Common myeloid progenitor, CD34-positive (primary cell): ENCODE measurements at places on chromosomes 3 and 15.

- no peak overlapping the region for H3K27ac ChIP-seq
- peaks cover 22% of the 10 kb centered on the region for H3K36me3 ChIP-seq
- no peak overlapping the region for H3K4me3 ChIP-seq
- no peaks in the 10 kb centered on the region for H3K4me1 ChIP-seq
- DNase-seq = no peak
Observed at GRCh38 chr15:85741662-85742061, 53.1 kb downstream of the KLHL25 start.

- no peaks in the 10 kb centered on the region for H3K4me1 ChIP-seq
- peaks cover 99% of the 10 kb centered on the region for H3K36me3 ChIP-seq
- no peak overlapping the region for H3K4me3 ChIP-seq
Observed at GRCh38 chr15:74628949-74629348, 13.3 kb downstream of the CLK3 start.

DNA sequence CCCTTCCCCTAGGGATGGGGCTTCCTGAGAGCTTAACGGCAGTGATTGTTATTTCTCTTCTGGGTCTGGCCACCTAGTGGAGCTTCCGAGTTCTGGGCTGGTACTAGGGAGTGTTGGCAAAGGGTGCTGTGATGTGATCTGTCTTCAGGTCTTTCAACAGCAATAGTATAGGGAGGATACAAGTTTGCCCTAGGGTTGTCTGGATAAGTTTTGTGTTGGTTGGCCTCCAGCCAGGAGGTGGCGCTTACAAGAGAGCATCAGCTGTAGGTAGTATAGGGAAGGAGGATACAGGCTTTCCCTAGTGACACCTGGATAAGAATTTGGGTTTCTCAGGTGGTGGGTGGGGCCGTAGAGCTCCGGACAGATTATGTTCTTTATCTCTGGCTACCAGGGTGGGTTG is 19.2 kb upstream of the CPOX start:
- H3K27ac ChIP-seq = no peak overlapping the region
- H3K4me1 ChIP-seq = no peaks in the 10 kb centered on the region
- no peak overlapping the region for H3K4me3 ChIP-seq
- H3K27me3 ChIP-seq = no peaks in the 10 kb centered on the region
- H3K36me3 ChIP-seq = no peaks in the 10 kb centered on the region

GRCh38 chr3:94360987-94361386 is 298.1 kb downstream of the NSUN3 start:
- no peaks in the 10 kb centered on the region for H3K27me3 ChIP-seq
- DNase-seq = no peak
- H3K36me3 ChIP-seq = no peaks in the 10 kb centered on the region

DNA sequence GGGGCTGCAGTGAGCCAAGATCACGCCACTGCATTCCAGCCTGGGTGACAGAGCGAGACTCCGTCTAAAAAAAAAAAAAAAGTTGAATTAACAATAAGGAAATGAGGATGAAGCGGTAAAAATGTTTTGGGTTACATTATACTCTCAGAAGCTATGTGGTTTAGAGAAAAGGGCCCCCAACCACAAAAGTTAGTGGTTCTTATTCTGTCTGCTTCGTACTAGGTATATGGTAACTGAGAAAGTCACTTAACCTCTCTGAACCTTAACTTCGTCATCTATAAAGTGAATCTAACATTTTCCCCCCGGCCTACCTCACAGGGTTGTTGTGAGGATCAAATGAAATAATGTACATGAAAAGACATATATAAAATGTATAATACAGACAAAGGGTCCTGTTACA is 38.4 kb upstream of the EHHADH start:
- DNase-seq = no peak
- no peak overlapping the region for H3K4me3 ChIP-seq
- H3K4me1 ChIP-seq = no peaks in the 10 kb centered on the region
- no peaks in the 10 kb centered on the region for H3K27me3 ChIP-seq
